Peyer's patch (tissue), 4 donors: ENCODE measurements at places on chromosomes 13 and 19. TPM values are rescaled to one million over a fixed set of nuclear protein-coding genes. Genes with fewer than 3 reads are reported as not detected.

MAP4K1 gene
- total RNA-seq, result 7.7 TPM

PEX11G gene
- 14.3 TPM for total RNA-seq

TMPRSS9 gene
- 0.85 TPM for total RNA-seq

NPHS1 gene
- not detected for total RNA-seq

CLDND2 gene
- not detected for total RNA-seq

SLC25A41 gene
- total RNA-seq, result not detected

CEACAM16 gene
- not detected for total RNA-seq

PNMA8C gene
- not detected for total RNA-seq

GRCh38 chr19:18532168-18532890, 10.5 kb upstream of the ELL start:
- DNase-seq, result no peak

GRCh38 chr13:73341748-73342147, 282.9 kb downstream of the KLF5 start:
- DNase-seq, result no peak

DNA sequence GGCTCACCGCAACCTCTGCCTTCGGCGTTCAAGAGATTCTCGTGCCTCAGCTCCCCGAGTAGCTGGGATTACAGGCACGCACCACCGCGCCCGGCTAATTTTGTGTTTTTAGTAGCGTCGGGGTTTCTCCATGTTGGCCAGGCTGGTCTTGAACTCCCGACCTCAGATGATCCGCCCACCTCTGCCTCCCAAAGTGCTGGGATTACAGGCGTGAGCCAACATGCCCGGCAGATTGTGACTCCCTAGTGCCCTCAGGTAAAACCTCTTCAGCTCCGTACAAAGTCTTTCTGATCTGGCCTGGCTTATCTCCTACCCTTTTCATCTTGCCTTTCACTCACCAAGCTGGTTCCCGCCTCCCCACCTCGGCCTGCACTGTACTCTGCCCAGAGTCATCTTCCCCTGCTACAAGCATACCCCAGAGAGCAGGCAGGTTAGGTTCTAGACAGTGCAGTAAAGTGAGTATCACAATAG, 15.0 kb downstream of the BICRA start:
- DNase-seq, result peak; percentile 74

DNA sequence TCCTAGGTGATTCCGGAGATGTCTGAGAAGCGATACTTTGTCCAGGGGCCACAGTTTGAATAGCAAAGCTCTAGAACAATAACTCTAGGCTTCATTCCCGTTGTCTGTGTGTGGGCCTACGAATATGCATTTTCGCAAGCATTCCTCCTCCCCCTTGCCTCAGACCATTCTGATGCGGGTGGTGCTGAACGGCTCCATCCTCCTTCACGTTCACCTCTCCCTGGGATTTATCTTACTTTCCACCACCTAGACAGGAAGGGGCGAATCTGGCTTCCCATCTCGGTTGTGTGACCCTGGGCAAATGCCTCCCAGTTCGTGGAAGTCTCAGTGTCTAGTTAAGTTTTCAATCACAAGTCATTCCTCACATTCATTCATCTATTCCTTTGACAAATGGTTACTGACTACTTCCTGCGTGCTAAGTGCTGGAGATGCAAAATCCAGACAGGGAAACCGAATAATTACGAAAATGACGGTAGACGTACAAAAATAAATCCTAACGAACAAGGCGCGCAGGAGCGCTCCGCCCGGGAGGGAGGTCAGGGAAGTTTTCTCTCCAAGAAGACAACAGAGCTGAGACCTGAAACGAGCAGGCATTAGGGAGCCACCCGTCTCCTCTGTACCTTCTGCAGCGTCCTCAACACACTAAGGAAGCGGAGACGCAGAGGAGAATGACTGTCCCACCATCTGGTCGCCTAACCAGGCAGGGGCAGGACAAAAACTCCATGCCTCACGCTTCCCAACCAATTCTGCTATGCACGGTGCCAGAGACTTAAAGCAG, 1.3 kb upstream of the CNOT3 start:
- DNase-seq, result no peak

- DNase-seq, result no peak
Measured at GRCh38 chr13:77417897-77418296, 91.0 kb upstream of the MYCBP2 start.
